Nephron progenitor cell (in vitro differentiated cells): ENCODE measurements at places on chromosomes 4 and X.

DNA sequence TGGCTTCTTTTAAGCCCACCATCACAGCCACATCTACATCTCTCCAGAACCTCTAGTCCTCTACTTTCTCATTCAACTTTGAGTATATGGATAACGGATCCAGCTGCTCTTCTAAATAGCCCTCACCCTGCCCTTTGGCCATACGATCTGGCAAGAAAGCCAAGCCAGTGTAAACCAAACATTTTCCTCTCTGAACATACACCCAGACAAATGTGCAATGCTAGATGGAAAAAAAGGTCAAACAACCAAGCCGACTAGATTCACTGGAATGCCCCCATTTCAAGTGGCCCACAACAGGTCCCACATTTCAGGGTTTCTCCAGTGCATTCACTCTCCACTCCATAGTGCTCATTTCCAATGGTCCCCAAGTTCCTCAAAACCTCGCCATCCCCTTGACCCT lies 24.0 kb downstream of the USP46 start:
- peaks cover 58% of the 10 kb centered on the region for H3K36me3 ChIP-seq
- no peak overlapping the region for H3K4me3 ChIP-seq
- H3K27ac ChIP-seq: peak overlapping the region; percentile 47
- DNase-seq: no peak
- H3K4me1 ChIP-seq: peaks cover 31% of the 10 kb centered on the region

DNA sequence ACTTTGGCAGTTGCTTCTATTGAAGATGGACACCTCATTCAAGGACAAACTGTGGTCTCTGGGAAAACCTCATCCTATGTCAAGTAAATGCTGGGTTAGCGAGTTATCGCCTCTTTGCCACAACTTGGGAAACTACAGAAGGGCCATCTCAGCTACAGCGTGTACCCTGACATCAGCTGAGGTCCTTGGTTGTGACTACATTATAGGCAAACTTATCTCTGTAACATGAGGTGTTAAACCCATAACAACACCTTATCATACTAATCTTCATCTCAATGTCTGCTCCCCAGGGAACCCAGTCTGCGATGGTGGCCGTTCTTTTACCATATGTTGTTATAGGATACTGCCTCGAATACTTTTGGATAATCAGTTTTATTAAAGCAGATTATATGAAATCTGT lies 1862.7 kb downstream of the STIM2 start:
- no peak for DNase-seq
- H3K4me3 ChIP-seq: no peak overlapping the region
- no peaks in the 10 kb centered on the region for H3K36me3 ChIP-seq
- no peaks in the 10 kb centered on the region for H3K27me3 ChIP-seq

DNA sequence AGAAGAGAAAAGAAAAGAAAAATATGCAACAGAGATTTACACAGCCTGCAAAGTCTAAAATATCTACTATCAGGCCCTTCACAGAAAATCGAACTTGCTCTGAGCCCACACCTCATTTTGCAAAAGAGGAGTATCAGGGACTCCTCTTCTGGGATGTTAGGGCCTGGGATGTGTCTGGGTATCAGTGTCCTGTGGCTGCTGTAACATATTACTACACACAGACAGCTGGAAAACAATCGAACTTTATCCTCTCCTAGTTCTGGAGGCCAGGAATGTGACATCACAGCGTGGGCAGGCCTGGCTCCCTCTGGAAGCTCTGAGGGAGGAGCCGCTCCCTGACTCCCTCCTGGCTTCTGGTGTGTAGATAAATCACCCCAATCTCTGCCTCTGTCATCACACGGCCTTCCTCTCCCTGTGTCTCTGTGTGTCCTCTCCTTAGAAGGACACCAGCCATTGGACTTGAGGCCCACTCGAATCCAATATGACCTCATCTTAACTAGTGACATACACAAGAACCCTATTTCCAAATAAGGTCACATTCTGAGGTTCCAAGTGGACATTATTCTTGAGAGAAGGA lies 52.9 kb downstream of the PPP2R2C start:
- DNase-seq: no peak
- H3K27me3 ChIP-seq: peaks cover 12% of the 10 kb centered on the region
- H3K4me3 ChIP-seq: no peak overlapping the region
- no peak overlapping the region for H3K27ac ChIP-seq
- H3K4me1 ChIP-seq: peaks cover 21% of the 10 kb centered on the region

DNA sequence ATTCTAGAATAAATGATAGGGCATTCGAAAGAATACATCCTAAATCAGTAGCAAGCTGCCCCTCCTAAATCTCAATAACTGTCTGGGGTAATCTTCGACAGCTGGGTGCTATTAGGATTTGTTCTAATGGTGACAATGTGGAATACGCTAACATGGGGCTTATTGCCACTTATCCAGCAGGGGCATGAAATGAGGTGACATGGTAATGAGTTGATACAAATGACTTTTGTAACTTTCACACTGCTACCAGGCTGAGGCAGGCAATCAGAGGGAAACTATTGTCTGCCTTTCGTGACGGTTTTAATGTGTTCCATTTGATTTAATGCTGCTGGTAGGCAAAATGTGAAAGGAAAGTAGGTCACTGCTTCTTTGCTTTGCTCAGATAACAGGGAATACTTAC lies 1047.4 kb upstream of the PABPC4L start:
- H3K36me3 ChIP-seq: no peaks in the 10 kb centered on the region
- no peaks in the 10 kb centered on the region for H3K4me1 ChIP-seq
- peaks cover 12% of the 10 kb centered on the region for H3K27me3 ChIP-seq
- H3K4me3 ChIP-seq: no peak overlapping the region

DNA sequence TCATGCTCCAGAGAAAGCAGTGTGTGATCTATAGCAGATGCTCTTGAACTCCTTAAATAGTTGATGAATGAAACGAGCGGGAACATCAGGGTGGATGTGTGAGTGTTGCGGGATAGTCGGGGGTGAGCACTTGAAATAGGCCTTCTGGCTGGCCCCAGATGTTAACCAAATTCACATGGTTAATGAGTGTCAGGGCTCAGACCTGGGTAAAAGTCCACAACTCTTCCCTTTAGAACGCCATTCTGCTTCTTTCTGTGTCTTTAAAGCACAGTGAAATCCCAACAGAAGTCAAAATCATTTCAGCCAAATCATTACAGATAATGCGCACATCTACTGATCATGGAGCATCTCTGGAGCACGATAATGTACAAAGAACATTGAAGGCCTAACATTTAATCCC lies 249.4 kb upstream of the BOD1L1 start:
- no peaks in the 10 kb centered on the region for H3K36me3 ChIP-seq
- H3K4me1 ChIP-seq: no peaks in the 10 kb centered on the region
- no peak overlapping the region for H3K4me3 ChIP-seq
- H3K27me3 ChIP-seq: peaks cover 3% of the 10 kb centered on the region
- no peak overlapping the region for H3K27ac ChIP-seq

DNA sequence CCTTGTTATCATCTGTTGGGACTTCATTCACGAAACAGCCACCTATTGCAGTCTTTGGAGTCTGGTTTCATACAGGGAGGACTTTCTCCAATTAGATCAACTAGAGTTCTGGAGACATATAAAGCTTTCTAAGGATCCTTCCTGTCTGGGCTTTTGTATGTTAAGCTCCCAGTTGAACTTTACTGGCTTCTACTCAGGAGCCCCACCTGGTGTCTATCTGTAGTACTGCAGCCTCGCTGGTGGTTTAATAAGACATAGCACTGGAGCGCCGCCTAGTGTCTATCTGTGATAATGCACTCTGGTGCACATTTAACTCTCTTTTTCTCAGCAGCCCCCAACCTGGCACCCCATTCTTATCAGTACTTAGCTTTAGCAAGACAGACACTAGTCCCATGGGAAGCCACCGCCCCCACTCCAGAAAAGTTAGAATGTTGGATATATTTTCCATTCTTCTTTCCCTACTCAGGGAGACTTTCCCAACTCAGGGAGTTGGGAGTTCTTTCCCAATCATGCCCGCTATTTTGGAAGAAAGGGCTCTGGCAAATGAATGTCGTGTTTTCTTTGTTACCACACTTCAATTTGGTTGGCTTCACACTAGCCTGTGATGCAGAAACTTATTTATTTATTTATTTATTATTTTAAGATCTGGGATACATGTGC lies 36.9 kb upstream of the SYTL4 start:
- DNase-seq: peak; percentile 90
- no peak overlapping the region for H3K4me3 ChIP-seq
- H3K27ac ChIP-seq: no peak overlapping the region
- H3K36me3 ChIP-seq: peaks cover 9% of the 10 kb centered on the region
- H3K4me1 ChIP-seq: no peaks in the 10 kb centered on the region
- peaks cover 42% of the 10 kb centered on the region for H3K27me3 ChIP-seq

DNA sequence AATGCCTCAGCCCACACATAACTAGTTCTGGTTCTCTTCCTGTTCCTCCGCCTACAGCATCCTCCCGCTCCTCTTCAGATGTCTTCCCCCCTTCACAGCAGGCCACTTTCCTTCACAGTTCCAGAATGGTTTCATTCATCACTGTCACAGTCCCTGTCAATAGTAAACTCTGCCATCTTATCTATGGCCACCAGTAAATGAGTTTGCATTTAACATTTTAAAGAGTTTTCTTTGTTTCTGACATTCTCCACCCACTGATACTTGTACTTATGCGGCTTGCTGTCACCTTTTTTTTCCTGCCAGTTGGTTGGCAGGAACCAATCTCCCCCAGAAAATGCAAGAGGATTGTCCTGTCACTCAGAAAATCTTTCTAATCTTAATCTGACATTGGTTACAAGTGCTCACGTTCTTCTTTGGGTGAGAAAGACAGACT lies 114.1 kb downstream of the GLUD2 start:
- H3K4me3 ChIP-seq: no peak overlapping the region
- H3K36me3 ChIP-seq: no peaks in the 10 kb centered on the region
- DNase-seq: no peak
- peak overlapping the region; percentile 2 for H3K27ac ChIP-seq
- peaks cover 17% of the 10 kb centered on the region for H3K4me1 ChIP-seq

DNA sequence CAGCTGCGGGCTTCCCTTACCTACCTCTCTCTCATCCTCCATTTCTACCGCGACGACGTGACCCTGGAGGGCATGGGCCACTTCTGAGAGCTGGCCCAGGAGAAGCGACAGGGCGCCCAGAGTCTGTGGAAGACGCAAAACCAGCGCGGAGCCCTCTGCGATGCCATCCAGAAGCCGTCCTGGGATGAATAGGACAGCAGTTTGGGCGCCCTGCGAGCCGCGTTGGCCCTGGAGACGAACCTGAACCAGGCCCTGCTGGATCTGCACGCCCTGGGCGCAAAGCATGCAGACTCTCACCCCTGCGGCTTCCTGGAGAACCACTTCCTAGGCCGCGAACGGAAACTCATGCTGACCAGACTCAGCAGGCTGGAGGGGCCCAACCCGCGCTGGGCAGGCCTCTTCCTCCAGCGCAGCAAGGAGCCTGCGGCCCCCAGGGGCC lies 52.7 kb upstream of the TMPRSS11F start:
- no peak overlapping the region for H3K4me3 ChIP-seq
- no peak overlapping the region for H3K27ac ChIP-seq
- H3K36me3 ChIP-seq: no peaks in the 10 kb centered on the region

DNA sequence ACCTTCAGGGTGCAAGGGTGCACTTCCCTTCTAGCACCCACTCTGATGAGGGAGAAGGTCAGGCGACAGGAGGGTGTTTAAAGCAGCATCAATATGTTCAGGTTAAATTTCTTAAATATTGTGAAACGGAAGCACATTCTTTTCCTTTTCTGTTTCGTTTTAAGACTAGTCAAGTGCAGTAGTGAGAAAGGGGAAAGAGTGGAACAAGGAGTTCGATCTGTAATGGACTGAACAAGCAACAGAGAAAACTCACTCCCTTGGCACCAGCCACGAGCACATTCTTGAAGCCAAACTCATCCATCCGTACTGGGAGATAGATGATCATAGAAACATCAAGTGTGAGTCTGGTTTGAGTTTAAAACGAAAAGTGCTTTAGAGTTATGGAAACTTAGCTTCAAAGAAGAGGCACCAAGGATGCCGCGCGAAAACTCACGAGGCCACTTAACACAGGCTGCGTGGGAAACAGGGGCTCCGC lies 815 bp downstream of the FAM53A start:
- peaks cover 40% of the 10 kb centered on the region for H3K27me3 ChIP-seq
- H3K4me3 ChIP-seq: peak overlapping the region; percentile 81
- no peak overlapping the region for H3K27ac ChIP-seq
- H3K36me3 ChIP-seq: peaks cover 6% of the 10 kb centered on the region

DNA sequence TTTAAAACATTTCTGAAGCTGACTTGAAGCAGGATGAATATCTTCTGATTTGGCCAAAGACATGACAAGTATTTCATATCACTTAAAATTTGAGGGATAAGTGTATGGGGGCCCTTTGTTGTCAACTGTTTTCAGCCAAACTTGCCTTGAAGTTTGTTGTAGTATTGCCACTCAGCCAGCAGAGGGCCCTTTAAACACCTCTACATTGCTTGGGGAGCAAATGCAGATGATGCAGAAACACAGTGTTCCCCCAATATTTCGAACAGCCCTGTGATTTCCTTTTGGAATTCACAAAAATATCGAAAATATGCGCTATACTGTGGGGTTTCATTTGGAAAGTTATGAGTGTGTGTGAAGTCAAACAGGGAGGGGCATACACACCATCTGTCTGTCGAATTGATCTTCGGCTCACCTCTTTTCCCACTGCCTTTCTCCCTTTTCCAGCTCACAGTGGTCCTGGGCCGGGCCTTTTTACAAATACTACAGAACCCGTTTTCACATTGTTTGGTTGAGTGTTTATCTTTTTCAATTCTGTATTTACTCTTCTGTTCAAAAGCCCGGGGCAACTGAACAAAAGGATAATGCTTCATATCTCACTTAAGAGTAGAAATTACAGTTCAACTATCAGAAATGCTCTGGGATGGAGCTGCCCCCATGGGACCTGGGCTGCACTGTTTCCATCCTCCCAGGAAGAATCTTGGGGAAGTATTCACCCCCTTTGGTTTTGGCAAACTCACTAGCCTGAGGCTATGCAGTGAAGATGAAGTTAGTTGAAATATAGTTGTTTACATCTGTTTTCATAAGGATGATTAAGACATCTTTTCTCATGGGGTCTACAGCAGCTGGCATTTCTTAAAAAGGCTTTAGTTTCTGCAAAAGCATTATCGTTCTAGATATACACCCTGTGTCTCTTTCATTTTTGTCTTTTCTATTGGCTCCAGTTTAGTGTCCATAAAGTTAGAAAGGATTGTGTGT lies 137.6 kb downstream of the EGF start:
- no peak overlapping the region for H3K4me3 ChIP-seq
- H3K27me3 ChIP-seq: no peaks in the 10 kb centered on the region
- peak overlapping the region; percentile 90 for H3K27ac ChIP-seq

DNA sequence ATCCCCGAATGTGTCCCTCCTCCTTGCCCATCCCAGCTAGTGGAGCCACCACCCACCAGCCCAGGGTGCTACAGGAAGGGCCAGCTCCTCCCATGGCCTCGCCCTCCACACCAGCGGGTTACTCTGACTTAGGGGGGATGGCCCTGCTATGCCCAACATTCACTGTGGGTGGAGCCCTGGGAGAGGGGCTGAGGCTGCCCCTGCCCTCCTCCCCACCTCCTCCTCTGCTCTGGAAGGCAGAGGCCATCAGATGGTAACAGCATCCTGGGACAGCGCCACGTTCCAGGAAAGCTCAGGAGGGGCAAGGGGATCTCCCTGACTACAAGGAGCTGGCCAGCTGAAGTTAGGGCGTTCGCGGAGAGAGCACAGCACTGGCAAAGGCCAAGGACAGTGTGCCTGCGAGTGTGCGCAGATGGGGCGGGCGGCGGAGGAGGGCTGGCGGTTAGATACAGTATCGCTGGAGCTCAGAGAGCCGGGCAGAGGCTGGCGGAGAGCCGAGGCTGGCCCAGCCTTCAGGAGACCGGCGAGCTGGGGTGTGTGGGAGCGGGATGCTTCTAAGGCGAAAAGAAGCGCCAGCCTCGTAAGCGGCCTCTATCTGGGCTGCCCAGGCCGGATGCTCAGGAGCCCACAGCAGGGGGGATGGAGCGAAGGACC lies 1.5 kb downstream of the JAKMIP1 start:
- H3K4me1 ChIP-seq: peaks cover 6% of the 10 kb centered on the region
- H3K4me3 ChIP-seq: peak overlapping the region; percentile 74
- H3K27me3 ChIP-seq: peaks cover 86% of the 10 kb centered on the region
- DNase-seq: peak; percentile 31
